Left ventricle myocardium superior (tissue), 1 donor: ENCODE measurements at places on chromosomes 2 and 18.

DNA sequence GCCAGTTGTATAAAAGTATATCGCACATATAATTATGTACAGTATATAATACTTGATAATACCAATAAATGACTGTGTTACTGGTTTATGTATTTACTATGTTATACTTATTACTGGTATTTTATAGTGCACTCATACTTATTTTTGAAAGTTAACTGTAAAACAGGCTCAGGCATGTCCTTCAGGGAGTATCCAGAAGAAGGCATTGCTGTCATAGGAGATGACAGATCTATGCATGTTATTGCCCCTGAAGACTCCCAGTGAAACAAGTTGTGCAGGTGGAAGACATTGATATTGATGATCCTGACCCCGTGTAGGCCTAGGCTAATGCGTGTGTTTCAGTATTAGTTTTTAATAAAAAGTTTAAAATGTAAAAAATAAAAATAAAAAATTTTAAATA lies 20.3 kb upstream of the ASXL3 start:
- no peak for DNase-seq

GRCh38 chr2:203691149-203691548 lies 15.3 kb upstream of the CD28 start:
- no peak for DNase-seq

- no peak for DNase-seq
Measured at GRCh38 chr2:176063958-176064357, 19.8 kb downstream of the EVX2 start.

GRCh38 chr2:42712934-42713333 lies 51.0 kb downstream of the OXER1 start:
- DNase-seq = no peak
